CD4-positive, alpha-beta T cell treated with Interleukin-17A for 1 hour (primary cell): ENCODE measurements at places on chromosomes 11 and 22.

- DNase-seq = no peak
These were observed 68.0 kb downstream of the ZBTB44 start for GRCh38 chr11:130246738-130247137.

DNA sequence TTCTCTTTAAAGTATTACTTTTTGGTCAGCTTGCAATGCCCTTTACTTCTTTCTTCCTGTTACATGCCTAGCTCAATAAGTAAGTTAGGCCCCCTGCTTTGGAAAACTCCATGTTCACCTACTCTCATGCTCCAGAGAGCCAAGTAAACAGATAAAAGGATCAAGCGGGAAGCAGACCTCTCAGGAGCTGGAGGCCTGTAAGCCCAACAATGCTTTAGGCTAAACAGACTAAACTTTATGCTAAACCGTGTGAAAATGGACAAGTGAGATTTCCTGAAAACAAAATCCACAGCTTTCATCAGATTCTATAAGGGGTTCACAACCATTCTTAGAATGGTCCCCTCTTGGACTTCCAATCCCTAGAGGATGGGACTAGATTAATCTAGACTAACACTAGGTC is 40.2 kb downstream of the CELF1 start:
- DNase-seq = no peak

DNA sequence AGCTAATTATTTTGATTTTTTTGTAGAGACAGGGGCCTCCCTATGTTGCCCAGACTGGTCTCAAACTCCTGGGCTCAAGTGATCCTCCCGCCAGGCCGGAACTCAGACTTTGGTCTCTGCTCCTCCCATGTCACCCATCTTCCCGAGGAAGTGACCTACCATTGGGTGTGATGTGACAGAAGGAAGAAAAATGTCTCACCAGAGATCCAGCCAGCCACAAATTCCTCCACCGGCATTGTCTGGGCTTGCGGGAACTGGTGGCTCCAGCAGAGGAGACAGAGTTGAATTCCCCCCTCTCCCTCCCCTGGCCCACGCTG is 772 bp downstream of the SLC25A45 start:
- peak; percentile 68 for DNase-seq

GRCh38 chr11:96035031-96035739 is 111.3 kb upstream of the MTMR2 start:
- no peak for DNase-seq

DNA sequence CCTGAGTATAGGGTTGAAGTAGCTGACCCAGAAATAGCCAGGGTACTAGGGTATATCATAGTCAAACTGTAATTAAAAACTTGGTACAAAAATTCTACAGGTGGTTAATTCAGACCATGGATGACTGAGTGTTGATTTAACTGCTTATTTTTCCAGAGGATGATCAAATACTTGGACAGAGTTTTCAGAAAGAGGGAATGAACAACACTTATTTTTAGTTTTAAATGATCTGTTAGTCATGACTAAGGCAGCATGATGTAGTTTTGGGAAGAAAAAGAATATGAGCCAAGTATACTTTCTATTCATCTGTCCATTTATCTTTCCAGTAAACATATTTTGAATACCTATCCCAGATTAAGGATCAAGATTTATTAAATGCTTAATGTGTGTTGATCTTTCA is 19.8 kb upstream of the CCDC89 start:
- DNase-seq = no peak

GRCh38 chr11:128342511-128343134 is 244.7 kb downstream of the ETS1 start:
- peak; percentile 75 for DNase-seq

DNA sequence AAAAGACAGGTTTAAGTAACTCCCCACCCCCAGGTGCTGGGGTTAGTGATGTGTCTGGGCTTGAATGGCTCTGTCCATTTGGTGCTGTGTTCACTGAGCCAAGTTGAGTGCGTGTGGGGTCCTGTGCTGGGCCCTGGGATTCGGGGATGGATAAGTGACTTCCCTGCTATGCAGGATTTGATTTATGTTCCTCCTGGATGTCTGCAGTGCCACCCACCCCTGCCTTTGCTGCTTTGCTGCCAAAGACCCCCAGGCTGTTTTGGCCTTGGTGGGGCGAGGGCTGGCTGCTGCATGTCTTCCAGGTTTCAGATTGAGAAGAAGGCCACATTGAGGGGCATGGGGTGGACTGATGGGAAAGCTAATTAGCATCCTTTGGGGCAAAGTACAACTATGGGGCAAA is 77.9 kb upstream of the PARVG start:
- no peak for DNase-seq

GRCh38 chr22:50000587-50001387 is 11.8 kb downstream of the IL17REL start:
- DNase-seq = no peak
